ENCODE measurements at places on chromosomes 7 and 10.

DNA sequence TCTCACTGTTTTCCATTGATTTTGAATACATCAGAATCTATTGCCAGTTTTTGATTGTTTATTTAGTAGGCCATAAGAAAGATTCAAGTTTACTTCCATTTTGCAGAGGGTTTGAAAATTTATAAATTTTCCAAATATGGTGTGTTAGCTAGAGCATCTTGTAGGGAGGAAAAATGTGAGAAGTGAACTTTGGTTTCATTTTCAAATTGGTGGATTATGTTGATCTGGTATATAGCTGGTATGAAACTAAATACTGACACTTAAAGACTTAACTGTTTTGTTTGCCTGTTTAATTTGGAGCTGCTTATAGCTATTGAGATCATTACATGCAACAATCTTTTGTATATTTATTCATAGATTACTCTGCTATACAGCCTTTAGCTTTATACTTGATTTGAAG lies 108.1 kb downstream of the ADAM22 start:
- no peak for DNase-seq

GRCh38 chr10:19730907-19731217 lies 85.4 kb upstream of the PLXDC2 start:
- no peak for DNase-seq

DNA sequence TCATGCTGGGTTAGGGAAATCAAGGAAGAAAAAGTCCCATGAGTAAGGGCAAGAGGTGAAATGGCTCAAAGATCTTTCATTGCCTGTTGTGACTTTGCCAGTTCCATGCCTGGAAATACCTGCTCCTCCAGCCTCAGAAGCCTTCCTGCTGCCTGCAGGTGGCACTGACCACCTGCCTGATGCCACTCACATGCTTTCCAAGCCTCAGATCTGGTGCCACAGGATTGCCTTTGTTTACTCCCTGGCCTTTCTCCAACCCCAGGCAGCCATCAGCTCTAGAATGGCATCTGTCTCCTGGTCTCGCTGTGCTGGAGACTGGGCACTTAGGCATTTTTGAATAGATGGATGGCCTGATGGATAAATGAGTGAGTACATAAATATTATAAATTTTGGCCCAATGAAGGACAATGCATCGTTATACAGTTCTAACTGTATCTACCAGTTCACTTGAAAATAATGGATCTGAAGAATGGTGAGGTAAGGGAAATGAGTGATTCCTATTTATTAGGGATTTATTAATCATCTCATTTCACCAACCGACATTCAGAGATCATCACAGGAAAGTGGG lies 657.2 kb downstream of the INHBA start:
- DNase-seq: no peak

- no peak for DNase-seq
Measured at GRCh38 chr10:133565441-133566294, at the start of gene SYCE1. SYCE1 (minus strand) TSS chr10:133565583; CDS start chr10:133565529, 54 bp downstream.

- no peak for DNase-seq
Measured at GRCh38 chr7:71480791-71481190, 348.8 kb downstream of the GALNT17 start.

- no peak for DNase-seq
Measured at GRCh38 chr7:113892818-113893217, 26.0 kb downstream of the PPP1R3A start.

DNA sequence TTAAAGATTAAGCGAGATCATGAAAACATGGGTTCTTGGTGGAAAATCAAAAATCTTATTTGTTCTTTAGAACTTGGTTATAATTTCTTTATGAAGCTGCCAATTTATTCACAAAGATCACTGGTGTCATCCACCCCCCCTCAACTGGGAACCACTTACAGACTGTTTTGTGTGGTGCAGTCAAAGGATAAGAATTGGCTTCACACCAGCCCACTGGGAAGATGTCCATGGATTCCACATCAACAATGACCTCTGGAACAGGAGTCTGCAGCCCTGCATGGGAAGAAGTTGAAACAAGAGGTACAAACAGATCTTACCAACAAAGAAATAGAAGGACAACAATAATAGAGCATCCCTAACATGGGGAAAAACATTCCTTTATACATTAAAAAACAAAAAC lies 205.2 kb downstream of the SFMBT2 start:
- DNase-seq: no peak

DNA sequence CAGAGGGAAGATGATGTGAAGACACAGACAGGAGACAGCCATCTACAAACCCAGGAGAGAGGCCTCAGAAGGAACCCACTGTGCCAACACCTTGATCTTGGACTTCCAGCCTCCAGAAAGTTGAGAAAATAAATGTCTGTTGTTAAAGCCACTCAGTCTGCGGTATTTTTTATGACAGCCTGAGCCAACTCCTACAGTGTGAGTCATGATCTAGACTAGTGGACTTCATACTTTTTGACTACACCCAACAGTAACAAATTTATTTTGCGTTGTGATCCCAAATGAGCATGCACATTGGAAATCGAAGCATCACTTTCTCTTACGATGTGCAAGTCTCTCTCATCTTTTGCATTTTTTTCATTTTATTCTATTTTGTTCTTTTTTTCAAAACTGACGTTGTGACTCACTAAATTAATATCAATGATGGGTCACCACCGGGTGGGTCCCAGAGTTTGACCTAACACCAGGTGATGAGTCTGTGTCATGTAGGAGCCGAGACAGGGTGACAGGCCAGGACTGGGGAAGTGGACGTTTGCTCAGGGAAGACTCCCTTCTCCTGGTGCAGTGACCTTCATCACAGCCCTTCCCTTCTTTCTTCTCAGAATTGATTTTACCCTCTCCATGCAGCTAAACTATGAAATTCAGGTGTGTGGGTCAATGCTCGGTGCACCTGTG lies 28.9 kb downstream of the PHYH start:
- DNase-seq: no peak

- no peak for DNase-seq
Measured at GRCh38 chr7:130020434-130020833, 30.7 kb downstream of the ZC3HC1 start.

- no peak for DNase-seq
Measured at GRCh38 chr10:97676770-97677581, 10.1 kb downstream of the AVPI1 start.

DNA sequence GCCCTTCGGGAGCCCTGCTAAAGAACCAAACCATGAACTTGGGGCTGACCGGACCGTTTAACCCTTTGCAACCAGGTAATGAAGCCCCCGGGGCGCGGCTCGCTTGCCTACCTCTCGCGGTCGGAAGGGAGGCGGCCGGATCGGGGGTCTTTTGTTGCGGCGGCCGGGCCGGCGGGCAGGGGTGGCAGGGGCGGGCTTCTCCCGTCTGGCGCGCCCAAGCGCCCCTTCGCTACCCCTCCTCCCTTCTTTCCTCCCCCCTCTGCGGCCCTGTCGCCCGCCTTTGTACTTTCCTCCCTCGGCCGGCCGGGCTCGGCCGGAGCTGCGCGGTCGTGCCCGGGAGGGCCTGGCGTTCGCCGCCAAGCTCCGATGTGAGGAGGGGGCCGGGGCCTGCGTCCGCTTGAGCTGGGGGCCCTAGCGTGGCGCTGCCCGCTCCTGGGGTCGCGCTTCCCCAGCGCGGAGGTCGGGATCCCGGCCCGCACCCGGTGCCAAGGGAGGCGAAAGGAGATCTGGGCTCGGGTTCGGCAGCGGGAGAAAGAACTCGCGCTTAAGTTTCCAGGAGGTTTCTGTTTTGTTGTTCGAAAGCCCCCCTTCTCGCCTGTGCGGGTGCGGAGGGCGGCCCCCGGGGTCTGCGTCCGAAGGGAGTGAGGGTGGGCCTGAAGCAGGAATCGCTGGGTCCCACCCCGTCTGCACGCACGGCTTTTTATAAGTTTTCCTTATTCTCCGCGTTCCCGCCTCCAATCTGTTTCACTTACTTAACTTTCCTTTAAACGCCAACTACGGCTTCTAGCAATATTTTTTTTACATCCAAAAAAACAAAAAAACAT lies 436.8 kb upstream of the GALNT17 start:
- no peak for DNase-seq

DNA sequence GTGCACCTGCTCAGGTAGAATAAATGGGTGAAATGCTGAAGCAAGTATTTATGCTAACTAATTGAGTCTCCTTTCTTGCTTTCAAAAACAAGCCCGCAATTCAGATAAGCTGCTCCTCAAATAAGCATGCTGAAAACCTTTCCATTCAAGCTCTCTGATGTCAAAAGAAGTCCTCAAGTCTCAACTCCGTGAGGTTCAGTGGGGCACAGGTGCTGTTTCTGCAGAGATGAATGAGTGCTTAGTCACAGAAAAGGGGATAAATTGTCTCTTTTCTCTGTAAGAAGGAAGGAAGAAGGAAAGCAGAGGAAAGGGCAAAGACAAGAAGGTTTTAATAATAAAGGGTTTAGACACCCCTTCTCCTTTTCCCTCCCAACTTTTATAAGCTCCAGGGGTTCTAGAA lies 229.8 kb upstream of the NPY start:
- DNase-seq: no peak

GRCh38 chr10:46296641-46297141 lies 9.9 kb downstream of the ANTXRL start:
- no peak for DNase-seq

DNA sequence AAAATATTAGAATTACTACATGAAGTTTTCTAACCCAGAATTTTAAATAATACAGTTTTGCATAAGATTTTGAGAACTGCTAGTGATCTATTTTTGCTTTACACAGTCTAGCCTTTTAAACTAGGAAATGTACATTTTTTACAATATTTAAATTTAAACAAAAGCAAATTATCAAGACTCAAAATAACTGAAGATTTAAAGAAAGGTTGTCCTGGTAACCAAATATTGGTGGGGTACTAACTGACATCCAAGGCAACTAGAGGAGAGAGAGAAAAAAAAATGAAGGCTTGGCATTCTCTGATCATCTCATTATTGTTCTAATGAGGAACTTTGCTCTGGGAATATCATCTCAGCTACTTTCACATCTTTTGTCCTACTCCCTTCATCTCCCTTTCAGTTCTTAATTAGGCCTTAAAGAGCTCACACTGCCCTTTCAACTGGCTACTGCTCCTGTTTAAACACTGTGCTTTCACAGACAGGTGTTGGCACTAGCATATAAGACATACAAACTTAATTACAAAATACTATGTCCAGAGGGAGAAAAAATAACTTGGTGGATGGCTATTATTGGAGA lies 33.7 kb downstream of the RAB11FIP2 start:
- DNase-seq: no peak

GRCh38 chr7:44748045-44748947 lies at the start of gene ZMIZ2:
ZMIZ2 (plus strand) TSS chr7:44748847; CDS start chr7:44756250, 7,403 bp downstream.
- peak; percentile 95 for DNase-seq

- no peak for DNase-seq
Measured at GRCh38 chr10:119448628-119449584, 93.6 kb downstream of the RGS10 start.

DNA sequence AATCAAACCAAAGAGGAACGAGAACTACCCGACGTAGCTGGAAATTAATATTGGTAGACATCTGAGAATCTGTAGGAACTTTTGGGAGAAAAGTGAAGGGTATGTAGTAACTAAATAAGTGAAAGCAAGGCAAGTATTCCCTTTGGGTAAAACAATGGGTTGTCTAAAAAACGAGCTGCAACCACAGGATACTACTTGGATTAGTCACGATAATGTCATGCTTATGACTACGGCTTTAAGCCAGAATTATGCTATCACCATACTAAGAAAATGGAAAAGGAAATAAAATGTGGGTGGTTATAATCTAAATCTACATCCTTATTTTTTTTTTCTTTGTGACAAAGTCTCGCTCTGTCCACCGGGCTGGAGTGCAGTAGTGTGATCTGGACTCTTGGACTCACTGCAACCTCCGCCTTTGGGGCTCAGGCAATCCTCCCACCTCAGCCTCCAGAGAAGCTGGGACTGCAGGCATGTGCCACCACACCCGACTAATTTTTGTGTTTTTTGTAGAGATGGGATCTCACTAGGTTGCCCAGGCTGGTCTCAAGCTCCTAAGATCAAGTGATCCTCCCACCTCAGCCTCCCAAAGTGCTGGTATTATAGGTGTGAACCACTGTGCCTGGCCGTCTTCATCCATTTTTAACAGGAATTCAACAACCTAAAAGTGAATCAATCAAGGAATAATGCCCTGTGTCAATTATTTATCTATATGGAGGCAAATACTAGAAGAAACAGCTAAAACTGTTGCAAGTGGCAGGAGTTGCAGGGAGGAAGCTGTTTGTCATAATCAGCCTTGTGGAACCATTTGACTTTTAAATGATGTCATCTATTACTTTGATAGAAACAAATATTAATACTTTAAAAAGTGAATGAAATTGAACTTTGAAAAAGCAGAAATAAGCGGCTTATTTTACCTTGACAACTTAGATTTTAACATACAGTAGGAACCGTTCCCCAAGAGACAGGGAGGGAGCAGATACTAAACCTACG lies 189.3 kb downstream of the PRPF18 start:
- no peak for DNase-seq

DNA sequence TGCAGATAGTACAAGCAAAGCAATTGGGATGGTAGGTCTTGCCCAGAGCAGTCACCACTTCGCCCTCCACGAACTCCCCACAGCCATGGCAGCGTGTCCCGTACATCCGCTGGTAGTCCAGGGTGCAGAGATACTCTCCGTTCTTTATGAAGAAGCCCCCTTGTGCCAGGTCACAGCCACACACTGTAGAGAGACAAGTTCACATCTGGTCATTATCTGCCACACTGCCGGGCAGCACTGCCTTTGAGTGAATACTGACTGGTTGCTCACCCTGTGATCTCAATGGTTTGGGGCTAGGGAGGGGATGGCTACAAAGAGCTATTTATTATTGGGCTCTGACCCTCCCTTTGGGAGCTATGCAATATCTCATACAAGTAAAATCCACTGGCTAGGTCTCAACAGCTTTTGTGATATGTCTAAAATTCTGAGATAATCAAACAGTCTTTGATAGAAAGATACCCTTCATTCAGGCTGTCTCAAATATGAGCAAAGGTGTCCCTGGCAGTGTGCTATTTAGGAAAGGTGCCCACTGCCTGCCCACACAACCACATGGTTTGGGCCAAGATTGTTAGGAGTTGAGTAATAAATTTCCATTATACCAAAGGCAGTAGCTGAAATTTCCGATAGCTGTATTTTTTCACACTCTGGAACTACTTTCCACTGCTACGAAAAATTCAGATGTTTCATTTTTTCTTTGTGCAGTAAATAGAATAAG lies 82.5 kb downstream of the ABLIM1 start:
- DNase-seq: no peak

GRCh38 chr10:17316488-17317170 lies 88.6 kb downstream of the VIM start:
- DNase-seq: no peak

DNA sequence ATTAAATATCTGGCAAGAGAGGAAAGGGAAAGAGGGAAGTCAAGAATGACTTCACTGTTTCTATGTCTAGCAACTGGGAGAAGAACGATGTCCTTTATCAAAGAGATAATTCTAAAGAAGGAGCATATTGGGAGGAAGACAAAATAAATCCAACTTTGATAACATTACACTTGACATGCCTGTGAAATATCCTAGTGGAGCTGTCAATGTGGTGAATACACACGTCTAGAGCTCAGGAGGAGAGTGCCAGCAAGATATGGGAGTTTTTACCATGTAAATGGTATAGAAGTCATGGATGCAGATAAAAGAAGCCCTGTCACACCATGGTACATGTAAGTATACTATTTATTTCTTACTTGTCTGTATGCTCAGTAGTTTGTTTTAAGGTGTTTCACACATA lies 356.7 kb downstream of the HPSE2 start:
- no peak for DNase-seq

GRCh38 chr7:91165006-91165845 lies 99.0 kb upstream of the FZD1 start:
- DNase-seq: no peak

- DNase-seq: no peak
Measured at GRCh38 chr10:15439341-15439842, 68.3 kb upstream of the FAM171A1 start.
